Upper lobe of right lung (tissue), 1 donor: ENCODE measurements at places on chromosomes 1 and 21. TPM values are rescaled to one million over a fixed set of nuclear protein-coding genes. Genes with fewer than 3 reads are reported as not detected.

The MT1HL1 gene
- not detected for total RNA-seq

The KCNT2 gene
- total RNA-seq = 8.1 TPM

The KRTAP10-7 gene
- not detected for total RNA-seq

The DNMT3L gene
- not detected for total RNA-seq

The ZBTB7B gene
- total RNA-seq = 80.4 TPM
